ENCODE measurements at places on chromosomes 4 and X.

GRCh38 chr4:111985426-111985825 lies 159.8 kb upstream of the FAM241A start:
- DNase-seq = no peak

GRCh38 chr4:110049951-110050925 lies 137.6 kb downstream of the EGF start:
- peak; percentile 56 for DNase-seq

- no peak for DNase-seq
These were observed 15.5 kb downstream of the MCF2 start for GRCh38 chrX:139692506-139692849.

GRCh38 chr4:113827285-113827684 lies 65.7 kb upstream of the CAMK2D start:
- no peak for DNase-seq

- no peak for DNase-seq
These were observed 737.6 kb downstream of the TRIML1 start for GRCh38 chr4:188876881-188877280.

GRCh38 chr4:73070074-73070390 lies 516 bp upstream of the COX18 start:
- DNase-seq = no peak

DNA sequence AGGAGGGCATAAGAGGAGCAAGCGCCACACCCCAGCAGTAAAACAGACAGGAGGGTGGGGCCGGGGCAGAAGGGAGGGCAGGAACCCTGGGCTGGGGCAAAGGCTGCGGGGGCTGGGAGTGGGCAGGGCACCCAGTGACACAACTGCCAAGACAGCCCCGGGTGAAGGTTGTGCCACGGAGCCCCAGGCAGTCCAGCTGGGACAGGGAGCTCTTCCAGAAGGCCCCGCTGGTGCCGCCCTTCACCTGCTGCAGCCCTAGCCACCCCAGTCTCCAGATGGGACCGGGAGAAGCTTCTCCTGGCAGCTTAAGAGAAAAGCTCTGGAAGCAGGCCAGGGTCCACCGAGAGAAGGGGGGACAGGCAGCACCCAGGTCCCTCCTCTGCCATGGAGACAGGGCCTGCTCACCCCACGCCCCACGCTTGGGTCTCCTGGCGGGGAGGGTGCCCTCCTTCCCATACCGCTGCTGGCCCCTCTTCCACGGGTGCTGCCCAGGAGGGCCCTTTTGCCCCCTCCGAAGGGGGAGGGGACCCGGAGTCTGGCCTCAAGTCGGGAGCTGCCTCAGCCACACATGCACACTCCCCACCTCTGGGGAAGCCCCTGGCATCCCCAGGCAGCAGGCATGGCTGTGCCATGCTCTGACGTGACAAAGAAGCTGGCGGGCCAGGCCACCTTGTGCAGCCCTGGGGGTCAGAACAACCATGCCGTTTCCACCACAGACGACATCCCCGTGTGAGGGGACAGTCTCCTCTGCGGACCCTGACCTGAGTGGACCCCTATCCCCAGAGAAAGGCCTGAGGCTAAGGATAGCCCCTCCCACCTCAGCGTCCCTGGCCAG lies 1.5 kb downstream of the DGKQ start:
- DNase-seq = no peak

GRCh38 chr4:173332963-173333657 lies 1.0 kb downstream of the HMGB2 start:
- peak; percentile 33 for DNase-seq

DNA sequence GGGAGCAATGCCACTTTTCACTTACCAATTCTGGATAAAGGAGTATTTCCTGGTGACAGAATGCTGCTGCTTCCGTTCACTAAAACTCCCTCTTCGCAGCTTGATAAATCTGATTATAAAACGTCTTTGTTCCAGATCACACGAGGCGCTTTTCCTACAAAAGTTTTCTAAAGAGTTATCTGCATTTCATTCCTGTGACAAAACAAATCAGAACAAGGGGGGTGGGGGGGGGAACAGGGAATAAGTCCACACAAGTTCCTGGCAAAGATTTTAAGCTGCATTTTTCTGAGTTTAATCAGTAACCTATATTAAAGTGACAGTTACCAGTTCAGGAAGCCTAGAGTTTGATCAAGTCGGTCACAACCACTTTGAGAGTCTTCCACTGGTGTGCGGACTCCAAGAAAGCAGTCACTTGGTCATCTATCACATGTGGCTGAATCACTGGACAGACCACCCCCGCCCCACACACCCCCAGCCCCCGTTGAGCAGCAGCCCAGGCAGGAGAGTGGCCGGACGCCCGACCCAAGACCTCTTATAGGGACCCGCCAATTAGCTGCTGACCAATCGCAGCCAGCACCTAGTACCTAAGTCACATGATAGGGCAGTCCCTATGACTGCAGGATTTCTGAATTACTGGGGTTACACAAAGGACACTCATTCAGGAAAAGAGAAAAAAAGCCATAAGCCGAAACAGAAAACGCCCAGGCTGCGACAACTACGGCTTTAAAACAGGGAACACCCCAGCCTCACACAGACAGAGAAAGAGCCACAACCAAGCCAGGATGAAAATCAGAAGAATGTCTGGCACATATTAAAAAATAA lies 569.3 kb upstream of the DIPK2B start:
- DNase-seq = peak; percentile 63

- DNase-seq = no peak
These were observed 8.4 kb downstream of the ANK2 start for GRCh38 chr4:113057891-113058290.

DNA sequence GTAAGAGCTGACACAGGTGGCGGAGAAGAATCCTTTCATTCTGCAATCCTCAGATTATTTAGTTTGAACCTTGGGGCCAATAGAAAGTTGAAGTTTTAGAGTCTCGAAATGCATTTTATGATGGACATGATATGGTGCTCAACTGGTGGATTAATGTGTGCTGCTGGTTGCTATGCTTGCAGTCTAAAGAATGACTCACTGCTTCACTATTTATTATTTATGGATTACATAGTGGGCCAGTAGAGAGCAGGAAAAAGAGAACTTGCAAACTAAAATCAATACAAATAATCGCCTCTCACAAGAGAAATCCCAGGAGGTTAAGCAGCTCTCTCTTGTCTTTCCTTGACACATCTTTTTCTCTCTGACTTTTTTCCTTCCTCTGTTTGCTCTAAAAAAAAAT lies 2326.8 kb upstream of the AGA start:
- no peak for DNase-seq

- DNase-seq = no peak
These were observed 963 bp upstream of the USO1 start for GRCh38 chr4:75723163-75724065.

DNA sequence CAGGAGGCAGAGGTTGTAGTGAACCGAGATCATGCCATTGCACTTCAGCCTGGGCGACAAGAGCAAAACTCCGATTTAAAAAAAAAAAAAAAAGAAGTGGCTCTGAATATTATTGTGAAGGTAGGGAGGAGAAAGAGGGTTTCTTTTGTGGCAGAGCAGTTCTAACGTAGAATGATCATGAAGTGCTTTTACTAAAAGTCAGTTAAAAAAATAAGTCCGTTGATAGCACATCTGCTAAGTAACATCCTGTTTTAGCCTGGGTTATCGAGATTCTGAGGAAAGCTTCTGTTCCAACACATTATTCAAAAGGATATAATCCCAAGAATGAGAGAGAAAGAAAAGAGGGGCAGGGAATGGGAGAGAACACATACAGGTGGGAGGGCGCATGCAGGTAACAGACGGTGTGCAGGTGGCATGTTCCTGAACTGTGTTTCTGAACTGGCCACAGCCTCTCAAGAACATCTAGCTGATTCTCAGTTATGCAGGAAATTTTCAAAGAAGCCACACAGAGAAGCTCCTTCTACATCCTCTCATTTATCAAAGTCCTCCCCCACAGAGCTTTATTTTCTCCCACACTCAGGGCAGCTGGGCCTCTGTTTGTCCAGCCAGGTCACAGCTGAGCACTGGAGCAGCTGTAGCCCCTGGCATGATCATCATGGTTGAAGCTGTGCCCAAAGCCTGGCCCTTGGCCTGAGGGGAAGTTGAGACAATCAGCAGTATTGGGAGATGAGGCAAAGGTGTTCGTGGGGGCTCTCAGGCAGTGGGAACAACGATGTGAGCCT lies 342.3 kb downstream of the ZNF674 start:
- DNase-seq = no peak

DNA sequence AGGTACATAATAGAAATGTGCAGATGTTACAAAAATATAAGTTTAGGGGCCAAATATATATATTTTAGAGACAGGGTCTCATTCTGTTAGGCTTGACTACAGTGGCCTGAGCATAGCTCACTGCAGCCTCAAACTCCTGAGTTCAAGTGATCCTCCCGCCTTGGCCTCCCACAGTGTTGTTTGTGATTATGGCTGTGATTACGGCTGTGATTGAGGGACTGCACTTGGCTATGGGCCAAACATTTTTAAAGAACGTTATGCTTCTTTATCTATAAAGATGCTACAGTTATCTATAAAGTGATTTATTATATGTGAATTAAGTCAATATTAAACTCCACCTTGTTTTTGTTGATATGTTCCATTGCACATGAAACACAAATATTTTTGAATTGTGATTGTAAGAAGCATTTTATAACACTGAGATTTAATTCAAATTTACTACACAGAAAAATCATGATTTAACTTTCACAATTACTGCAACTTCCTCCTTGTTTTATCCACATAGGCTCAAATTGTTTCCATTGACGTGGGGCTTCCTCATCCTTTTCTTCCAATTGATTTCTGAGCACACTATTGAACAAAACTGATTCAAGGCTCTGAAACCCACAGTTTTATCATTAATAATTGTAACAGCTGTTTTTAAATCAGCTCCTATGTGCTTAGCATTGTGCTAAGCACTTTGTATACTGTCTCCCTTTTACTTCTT lies 68.4 kb upstream of the BMPR1B start:
- no peak for DNase-seq

DNA sequence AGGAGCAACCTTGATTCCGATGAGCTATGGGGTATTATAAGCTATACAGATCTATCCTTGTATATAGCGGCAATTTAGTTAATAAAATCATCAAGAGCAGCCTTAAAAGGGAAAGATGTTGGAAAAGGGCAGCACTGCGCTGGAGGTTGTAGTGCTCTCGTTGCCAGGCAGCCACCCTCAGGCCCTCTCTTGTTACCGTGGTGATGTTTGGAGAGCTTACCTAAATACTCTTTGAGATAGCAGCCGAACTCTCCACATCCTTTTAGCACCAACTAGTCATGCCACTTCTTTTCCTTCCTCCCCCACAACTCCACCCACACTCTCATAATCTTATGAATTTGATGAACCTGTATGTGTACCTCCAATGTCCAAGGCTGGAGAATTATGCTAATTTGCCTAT lies 3.8 kb upstream of the RADX start:
- peak; percentile 45 for DNase-seq

GRCh38 chr4:92600638-92601037 lies 296.9 kb downstream of the GRID2 start:
- no peak for DNase-seq

DNA sequence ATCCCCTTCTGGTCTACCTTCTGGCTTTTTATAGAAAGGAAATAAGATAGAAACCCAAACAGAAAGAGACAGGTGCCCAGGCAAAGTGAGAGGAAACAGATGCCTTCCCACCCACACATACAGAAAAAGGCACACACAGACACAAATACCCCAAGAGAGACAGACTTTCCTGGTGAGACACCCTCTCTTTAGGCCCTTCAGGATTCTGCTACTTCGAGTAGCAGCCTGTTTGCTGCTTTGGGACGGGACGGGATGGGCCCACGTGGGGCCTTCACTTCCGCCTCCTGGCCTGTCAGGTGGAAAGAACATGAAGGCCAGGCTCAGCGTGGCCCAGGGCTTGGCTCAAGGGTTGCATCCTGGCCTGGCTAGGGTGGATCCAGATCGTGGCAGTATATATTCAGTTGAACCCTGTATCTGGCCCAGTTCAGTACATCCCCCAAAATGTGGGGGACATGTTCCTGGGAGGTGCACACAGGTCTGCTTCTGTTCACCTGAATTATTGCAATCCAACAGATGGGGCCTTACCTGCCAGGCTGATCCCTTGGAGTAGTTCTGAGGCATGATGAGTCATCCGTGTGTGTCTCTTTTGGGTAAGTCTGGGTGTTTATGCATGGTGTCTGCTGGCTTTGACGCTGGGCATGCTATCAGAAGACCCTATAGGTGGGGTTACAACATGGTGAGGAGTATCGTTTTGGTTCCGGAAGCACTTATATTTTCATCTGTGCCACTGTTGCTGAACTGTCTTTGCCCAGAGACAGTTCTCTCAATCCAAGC lies 2.4 kb downstream of the ZNF275 start:
- no peak for DNase-seq

DNA sequence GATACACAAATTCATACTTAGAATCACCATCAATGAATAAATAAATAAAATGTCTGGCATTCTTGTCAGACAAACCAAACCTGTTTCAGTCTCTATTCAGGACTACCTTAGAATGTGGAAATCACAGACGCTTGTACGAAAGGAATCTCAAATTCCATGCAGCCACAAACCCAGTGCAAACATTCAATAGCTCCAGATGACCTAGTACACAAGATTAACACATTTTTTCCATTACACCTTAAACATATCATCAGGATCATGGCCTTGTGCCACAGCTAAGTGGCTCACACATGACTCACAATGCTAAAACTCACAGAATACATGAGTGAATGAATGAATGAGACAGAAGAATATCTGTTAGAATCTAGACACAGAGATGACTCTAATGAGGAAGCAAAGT lies 134.2 kb downstream of the PWWP3B start:
- DNase-seq = no peak

DNA sequence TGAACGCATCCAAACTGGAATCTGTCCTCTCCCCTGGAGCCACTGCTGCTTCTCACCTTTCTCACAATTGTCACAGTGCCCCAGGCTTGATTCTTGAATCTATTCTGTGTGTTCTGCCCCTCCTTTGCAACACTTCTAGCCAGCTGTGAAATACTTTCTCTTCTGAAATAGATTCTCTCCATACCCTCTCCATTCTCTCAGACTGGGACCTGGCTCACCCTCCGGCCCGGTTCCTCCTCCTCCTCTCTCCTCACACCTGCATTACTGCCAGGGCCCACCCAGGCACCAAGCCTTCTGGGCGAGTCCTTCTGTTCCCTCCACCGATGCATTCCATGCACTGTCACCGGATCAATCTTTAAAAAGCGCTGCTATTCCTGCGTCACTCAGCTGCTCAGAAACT lies 336.1 kb downstream of the UNC5C start:
- DNase-seq = no peak

- no peak for DNase-seq
These were observed 60.0 kb upstream of the TEX13D start for GRCh38 chrX:124272370-124272982.

GRCh38 chrX:10174810-10175209 lies 18.0 kb downstream of the CLCN4 start:
- DNase-seq = no peak

- DNase-seq = no peak
These were observed 17.4 kb upstream of the USP46 start for GRCh38 chr4:52676536-52676935.

DNA sequence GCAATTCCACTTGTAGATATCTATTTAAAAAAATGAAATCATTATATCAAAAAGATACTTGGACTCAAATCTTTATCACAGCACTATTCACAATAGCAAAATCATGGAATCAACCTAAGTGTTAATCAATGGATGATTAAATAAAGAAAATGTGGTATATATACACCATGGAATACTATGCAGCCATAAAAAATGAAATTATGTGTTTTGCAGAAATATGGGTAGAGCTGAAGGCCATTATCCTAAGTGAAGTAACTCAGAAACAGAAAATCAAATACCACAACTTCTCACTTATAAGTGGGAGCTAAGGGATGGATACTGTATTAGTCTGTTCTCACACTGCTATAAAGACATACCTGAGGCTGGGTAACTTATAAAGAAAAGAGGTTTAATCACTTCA lies 14.3 kb upstream of the INTU start:
- DNase-seq = no peak

Data from activated CD4-positive, alpha-beta memory T cell treated with anti-CD3 and anti-CD28 coated beads for 36 hours (primary cell).